ENCODE measurements at places on chromosomes 12 and 14.

DNA sequence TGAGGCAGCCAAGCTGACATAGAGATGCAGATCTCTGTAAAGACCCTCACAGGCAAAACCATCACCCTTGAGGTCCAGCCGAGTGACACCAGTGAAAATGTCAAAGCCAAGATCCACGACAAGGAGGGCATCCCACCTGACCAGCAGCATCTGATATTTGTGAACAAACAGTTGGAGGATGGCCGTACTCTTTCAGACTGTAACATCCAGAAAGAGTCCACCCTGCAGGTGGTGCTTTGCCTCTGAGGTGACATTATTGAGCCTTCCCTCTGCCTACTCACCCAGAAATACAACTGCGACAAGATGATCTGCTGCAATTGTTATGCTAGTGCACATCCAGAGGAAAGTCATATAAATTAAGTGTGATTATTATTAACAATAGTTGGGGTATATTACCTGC is 15.1 kb upstream of the SUPT16H start:
- no peak for DNase-seq

GRCh38 chr12:109247831-109248654 is 61.0 kb downstream of the FOXN4 start:
- DNase-seq: no peak

DNA sequence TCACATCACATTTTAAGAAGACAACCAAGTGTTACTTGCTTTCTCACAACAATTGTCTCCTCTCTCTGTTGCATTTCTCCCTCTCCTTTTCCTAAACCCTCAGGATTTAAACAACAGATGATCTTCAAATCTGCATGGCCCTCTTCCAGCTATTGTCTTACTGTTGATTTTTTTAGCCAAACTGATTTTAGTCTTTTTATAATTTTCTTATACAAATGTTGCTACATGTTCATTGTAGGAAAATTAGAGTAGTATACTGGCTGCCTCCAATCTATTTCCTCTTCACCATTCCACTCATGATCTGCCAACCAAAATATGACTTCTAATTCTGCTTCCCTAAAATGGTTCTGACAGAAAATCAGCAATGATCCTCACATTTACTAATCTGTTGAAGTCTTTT is 1.4 kb upstream of the KERA start:
- DNase-seq: no peak

- peak; percentile 44 for DNase-seq
Observed at GRCh38 chr12:109110988-109111495, 5.3 kb upstream of the ACACB start.

- no peak for DNase-seq
Observed at GRCh38 chr12:57224973-57225679, 4.4 kb upstream of the SHMT2 start.

DNA sequence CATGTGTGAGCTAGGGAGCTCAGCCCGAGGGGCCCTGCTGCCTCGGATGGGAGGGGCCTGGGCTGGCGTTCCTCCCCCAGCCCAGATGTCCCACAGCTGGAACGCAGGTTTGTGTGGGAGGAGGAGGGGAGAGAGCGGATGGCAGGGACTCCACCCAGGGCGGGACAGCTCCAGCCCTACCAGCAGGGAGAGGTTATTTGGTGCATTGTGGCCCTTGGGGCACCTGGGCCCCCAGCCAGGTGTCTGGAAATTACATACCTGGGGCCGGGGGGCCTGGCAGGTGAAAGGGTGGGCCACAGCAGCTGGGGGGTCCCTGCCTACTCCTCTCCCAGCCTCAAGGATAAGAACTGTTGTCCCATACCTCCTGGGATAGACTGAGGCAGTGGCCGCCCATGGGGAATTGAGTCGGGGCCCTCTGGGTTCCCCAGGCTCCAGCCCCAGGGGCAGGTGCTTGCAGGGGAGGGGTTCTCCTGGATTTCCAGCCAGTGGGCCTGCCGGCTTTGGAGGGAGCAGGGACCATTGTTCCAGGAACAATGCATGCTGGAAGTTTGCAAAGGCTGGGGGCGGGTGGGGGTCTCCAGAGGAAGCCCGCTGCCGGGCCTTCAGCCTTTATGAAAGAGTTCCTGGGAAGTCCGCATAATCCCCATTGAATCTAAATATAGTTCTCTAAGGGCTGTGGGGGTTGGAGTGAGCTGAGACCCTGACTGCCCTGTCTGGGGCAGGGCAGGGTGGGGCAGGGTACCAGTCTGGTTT is 1.2 kb downstream of the KIF26A start:
- DNase-seq: no peak

DNA sequence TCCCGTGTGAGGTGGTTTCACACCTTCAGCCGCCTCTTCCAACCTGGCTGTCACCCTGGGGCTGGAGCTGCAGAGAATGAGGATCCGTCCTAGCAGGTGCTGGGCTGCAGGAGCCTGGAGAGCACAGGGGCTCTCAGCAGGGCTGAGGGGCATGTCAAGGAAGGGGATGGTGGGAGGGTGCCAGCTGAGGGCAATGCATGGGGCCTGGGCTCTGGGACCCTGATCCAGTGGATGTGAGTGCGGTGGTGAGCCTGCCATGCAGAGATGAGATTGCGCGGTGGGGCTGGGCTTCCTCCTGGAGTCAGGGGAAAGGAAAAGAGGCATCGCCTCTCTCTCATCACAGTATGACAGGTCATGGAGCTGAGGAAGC is 31.5 kb downstream of the ANAPC7 start:
- DNase-seq: no peak

DNA sequence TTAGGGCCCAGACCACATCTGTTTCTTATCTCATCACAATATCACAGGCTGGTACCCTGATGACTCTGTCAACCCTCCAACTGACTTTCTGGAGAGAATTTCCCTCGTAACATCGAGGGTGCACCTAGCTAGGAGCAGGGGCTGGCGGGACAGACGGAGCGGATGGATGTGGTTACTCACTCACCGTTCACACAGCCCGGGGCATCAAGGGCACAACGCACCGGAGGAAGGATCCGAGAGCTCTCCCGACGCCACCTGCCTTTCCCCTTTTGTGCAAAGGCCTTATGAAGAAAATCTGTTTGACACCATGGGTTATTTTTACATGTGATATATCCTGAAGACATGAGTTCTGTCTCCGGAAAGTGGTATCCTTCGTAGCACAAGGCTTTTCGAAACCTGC is 31.4 kb downstream of the SLC15A4 start:
- no peak for DNase-seq

DNA sequence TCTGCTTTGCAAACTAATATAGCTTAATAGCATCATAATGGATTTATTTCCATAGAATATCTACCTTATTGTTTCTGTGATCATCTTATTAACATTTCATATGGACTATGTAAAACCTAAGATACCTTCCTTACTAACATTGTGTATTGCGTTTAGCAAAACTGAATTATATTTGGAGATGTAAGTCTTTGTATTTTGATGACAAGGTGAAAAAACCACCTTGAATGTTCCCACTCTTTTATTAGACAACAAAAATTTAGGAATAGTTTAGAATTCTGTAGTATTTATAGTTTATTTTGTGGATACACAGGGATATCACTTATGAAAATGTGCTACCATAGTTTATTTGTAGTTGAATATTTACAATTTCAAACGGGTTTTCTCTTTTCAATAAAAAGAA is 32.0 kb downstream of the RASSF8 start:
- DNase-seq: no peak

GRCh38 chr12:26255893-26256645 is 60.7 kb downstream of the SSPN start:
- no peak for DNase-seq

DNA sequence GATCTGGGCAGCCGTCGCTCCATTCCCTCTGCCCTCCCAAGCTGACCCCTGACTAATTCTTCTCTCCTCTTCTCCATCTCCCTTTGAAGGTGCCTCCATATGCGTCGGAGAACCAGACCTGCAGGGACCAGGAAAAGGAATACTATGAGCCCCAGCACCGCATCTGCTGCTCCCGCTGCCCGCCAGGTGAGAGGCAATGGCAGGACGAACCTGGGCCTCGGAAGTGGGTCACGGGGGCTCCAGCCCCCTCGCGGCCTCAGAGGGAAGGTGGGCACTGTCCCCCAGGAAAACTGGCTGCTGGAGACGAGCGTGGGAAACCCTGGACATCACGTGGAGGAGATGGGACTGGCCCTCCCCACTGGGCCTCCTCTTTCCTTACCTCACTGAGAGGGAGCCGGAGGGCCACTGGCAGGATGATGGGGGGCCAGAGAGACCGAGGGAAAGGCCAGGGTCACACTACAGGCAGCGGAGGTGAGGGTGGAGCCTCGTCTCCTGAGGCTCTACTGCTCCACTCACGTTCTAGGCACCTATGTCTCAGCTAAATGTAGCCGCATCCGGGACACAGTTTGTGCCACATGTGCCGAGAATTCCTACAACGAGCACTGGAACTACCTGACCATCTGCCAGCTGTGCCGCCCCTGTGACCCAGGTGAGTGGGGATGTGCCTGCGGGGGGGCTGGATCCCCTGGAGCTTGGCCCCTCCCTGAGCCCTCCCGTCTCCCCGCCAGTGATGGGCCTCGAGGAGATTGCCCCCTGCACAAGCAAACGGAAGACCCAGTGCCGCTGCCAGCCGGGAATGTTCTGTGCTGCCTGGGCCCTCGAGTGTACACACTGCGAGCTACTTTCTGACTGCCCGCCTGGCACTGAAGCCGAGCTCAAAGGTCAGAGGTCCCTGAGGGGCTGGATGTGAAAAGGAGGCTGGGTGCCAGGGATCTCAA is 806 bp downstream of the LTBR start:
- no peak for DNase-seq

DNA sequence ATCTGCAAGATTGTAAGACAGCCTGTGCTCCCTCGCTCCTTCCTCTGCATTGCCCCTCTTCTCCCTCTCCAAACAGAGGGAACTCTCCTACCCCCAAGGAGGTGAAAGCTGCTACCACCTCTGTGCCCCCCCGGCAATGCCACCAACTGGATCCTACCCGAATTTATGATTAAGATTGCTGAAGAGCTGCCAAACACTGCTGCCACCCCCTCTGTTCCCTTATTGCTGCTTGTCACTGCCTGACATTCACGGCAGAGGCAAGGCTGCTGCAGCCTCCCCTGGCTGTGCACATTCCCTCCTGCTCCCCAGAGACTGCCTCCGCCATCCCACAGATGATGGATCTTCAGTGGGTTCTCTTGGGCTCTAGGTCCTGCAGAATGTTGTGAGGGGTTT is 37.4 kb downstream of the DAD1 start:
- DNase-seq: no peak

GRCh38 chr12:113689047-113689610 is 217.5 kb upstream of the LHX5 start:
- no peak for DNase-seq

DNA sequence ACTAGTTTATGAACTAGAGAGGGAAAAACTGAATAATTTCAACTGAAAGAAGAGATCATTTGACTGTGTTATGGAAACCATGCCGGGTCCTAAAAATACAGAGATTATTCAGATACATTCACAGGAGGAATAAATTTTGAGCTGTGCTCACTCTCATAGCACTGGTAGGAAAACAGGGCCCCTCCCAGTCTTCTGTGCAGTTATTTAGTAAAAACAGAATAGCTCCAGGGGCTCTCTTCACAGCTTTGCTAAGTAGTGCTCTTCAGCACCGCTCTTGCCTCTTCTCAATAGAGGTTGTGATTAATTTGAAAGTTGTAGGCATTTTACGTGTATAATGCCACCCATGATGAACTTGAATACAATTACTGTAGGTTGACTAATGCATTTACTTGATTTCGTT is 435.9 kb upstream of the PDE3A start:
- DNase-seq: no peak

DNA sequence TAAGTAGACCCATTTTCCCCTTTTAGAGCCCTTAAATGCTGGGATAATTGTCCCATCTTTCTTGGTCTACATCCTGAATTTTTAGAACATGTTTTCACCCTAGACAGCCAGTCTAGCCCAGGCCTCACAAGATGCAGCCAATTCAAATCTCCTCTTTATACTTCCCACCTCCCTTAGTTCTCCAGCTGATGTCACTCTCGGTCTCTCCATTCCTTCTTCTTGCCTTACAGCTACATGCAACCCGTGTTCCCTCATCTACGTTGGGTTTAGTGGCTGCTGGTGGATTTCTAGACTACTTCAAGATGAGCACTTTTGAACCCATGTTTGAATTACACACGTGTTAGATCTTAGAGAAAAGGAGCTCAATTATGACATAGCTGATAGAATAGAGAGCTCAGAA is 132.0 kb downstream of the PPM1H start:
- DNase-seq: no peak

DNA sequence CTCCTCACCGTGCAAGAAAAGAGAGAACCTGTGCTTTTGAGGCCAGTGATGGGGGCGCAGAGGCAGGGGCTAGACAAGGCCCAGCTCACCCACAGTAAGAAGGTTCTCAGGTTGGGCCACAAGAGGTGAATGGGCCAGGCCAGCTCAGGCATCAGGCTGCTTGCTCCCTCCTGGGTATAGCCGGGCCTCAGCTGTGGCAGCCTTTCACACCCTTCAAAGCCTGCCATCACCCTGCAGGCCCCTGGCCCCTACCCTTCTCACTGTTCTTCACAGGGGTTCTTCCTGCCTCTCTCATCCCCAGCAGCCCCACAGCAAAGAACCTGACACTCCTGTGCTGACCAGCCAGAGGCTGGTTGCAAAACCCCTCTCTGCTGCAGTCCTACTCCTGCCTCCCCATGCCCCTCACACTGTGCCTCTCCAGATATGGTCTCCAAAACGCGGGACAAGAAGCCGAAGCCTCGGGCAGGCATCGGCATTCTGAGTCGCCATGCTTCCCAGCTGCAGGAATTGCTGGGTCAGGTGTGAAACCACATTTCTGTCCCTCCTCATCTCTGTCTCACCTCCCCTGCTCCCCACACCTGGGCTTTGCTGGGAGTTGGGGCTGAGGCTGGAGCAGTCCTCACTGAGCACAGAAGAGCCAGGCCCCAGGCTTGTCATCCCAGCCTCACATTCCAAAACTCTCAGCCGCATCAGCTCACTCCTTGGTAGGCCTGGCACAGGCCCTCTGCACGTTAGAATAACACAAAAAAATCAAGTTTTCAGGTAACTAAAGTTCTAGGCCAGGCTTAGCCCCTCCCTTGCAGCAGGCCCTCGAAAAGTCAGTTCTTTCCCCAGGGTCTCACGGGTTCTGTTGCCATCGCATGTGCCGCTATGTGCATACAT is 6.9 kb upstream of the FAIM2 start:
- no peak for DNase-seq

DNA sequence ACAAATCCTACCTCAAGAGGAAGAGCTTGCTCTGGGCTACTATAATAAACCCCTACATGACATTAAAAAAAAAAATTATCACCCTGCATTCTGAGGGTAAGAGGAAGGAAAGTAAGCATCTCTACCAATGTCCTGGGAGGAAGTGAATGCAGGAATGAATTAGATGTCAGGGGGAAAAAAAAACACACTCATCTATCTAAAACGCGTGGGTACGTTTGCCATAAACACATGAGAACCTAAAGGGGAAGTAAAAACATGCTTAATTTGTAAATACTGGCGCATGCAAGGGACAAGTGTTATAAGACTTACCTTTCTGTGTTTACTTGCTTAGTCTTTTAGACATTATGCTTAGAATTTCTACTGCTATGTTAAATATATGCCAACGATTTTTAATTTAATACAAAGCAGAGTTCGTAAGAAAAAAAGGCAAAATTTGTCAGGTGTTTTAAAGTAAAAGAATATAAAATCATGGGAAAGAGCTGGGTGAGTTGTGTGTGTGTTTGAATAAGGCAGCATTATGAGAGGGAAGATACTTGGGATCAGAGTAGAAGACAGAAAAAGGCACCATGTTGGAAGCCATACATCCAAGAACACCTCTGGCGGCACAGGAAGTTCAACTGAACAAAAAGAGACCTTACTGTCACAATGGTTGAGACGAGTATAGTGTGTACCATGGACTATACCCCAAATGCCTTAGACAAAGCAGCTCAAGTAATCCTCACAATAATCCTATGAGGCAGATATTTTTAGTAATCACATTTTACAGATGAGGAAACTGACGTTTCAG is 1.5 kb downstream of the TMED8 start:
- no peak for DNase-seq

- DNase-seq: no peak
Observed at GRCh38 chr14:104323551-104324175, 185.3 kb downstream of the KIF26A start.
